ENCODE measurements at places on chromosomes 13 and 19.

DNA sequence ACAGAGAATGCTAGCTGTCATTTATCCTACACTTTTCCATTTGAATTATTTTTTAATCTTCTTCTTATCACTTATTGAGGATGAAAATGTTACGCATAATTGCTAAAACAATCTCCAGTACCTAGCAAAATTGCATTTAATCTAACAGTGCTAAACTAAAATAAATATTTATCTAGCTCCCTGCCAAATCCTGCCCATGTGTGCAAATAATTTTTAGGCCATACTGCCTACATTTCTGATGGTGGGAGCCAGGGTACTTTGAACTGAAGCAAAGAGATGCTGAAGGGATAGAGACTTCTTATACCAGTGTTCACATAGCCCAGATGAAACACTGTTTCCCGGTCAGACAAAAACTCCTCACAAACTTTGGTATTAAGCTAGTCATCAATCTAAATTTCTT is 1268.7 kb upstream of the PCDH20 start:
- no peak for DNase-seq

GRCh38 chr19:33385956-33386355 is 12.4 kb downstream of the CEBPG start:
- DNase-seq: no peak

DNA sequence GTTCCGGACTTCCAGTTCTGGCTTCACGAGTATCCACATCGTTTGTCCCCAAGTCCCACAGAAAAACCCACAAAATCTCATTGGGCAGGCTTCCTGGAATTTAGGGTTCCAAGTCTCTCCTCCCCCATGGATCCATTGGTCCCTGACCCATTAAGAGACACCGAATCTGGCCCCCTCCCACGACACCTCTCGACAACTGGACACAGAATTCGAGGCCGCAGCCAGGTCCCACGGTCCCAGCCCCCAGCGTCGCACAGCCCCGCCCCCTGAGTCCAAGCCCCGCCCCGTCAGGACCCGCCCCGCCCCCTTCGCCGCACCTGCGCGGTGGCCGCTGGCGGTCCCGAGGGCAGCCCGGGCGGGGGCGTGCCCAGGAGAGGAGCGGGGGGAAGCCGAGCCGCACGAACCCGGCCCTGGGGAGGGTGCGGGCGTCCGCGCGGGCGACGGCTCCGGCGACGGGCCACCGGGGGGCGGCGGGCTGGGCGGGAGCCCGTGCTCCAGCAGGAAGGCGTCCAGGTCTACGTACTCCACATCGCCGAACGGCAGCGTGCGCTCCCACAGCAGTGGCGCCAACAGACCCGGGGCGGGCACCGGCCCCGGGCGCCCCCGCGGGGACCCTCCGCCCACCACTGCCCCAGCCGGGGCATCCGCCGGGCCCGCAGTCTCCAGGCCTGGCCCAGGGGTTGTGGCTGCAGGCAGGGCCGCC is 1.8 kb downstream of the DBP start:
- peak; percentile 68 for DNase-seq

DNA sequence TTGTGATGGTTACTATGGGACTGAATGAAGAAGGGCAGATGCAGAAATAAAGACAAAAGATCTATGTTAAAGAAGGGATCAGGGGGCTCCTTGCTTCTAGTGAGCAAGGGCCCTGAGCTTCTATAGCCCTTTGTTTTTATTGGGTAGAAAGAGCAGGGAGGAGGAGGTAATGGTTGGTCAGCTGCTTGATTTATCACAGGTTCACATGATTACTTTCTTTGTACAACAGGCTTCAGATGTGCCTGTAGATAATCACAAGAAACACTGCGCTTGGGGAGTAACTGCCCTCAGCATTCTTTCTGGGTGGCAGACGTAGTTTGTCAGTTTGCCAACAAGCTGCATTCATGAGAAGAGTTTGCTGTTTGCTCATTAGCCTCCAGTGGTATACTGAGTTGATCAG is 4.8 kb upstream of the ZNF439 start:
- DNase-seq: no peak

DNA sequence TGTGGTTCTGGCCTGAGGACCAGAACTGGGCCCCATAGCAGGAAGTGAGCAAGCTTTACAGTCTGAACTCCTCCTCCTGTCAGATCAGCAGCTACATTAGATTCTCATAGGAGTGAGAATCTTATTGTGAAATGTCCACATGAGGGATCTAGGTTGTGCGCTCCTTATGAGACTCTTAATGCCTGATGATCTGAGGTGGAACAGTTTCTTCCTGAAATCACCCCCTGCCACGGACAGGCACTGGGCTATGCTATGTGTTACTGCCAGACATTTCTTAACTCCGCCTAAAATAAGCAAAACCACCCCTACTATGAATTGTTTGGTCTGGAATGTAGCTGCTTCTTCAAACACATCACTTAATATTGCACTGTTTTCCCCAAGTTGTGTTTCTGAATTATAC is 4.6 kb downstream of the FBXL3 start:
- no peak for DNase-seq

- no peak for DNase-seq
Observed at GRCh38 chr13:99345345-99345744, 38.1 kb upstream of the GPR183 start.

DNA sequence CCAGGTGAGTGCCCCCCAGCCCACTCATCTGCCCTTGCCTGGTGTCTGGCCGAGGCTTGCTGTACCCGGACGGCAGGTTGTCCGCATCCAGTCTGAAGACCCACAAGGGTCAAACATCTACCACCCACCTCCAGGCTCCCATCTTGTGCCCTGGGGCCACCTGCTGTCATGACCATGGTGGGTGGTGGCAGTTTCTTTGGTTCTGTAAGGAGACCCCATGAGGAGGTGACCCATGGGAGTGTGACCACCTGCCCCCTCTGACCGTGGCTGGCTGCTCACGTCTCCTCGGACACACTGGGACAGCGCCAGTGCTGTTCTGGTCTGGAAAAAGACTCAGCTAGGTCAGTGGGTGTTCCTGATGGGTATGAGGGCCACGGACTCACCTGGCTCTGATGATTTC is 93.9 kb downstream of the TEX29 start:
- no peak for DNase-seq

- DNase-seq: no peak
Observed at GRCh38 chr13:45575830-45576180, 39.7 kb downstream of the ERICH6B start.

- no peak for DNase-seq
Observed at GRCh38 chr13:52160506-52160905, 1.1 kb upstream of the NEK3 start.

- no peak for DNase-seq
Observed at GRCh38 chr13:97542102-97542685, 108.2 kb downstream of the RAP2A start.

GRCh38 chr19:18878858-18879578 is 16.9 kb downstream of the CERS1 start:
- DNase-seq: no peak

GRCh38 chr19:17527326-17527725 is 15.9 kb downstream of the PGLS start:
- DNase-seq: no peak

DNA sequence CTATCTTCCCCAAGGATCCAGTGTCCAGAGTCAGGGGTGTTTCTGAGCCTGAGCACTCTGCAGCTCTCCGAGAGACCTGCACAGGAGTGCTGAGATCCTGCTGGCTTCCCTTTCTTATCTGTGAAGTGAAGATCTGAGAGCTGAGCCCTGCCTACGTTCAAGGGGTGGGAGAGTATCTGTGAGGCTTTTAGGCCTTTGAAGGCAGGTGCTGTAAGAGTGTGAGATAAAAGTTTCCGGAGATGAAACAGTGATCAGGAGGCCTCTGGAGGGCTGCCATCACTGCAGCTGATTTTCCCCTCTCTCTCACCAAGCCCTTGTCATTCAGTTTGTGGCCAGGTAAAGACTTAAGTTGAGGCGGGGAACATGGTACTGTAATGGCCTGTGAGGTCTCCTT is 83.1 kb downstream of the AKAP11 start:
- no peak for DNase-seq

DNA sequence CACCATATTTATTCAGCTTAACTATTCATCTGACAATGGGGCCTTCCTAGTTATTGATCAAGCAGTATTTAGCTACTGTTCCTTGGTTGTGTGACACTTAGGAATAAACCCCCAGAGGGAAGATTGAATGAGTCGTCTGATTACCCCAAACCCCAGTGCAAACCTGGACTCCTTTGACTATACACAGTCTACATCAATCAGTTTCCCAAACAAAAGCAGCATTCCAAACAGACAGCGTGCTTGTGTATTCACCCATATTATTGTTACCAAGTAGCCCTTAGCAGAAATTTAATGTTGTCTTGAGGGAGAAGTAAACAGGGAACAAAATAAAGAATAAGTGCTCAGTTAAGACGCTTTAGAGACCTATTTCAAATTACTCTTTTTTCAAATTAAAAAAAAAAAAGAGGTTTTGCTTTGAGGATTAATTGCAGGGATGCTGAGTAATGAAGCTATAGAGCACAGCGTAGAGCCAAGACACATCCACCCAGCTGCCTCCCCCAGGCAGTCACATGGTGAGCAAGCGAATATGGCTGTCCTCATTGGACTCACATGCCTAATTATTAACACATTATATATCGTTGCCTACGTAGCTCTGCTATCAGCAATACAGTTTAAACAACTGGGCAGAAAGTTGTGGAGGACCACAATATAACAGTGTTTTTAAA is 14.7 kb upstream of the B3GLCT start:
- no peak for DNase-seq

- DNase-seq: no peak
Observed at GRCh38 chr13:39047560-39047959, 9.3 kb downstream of the NHLRC3 start.

DNA sequence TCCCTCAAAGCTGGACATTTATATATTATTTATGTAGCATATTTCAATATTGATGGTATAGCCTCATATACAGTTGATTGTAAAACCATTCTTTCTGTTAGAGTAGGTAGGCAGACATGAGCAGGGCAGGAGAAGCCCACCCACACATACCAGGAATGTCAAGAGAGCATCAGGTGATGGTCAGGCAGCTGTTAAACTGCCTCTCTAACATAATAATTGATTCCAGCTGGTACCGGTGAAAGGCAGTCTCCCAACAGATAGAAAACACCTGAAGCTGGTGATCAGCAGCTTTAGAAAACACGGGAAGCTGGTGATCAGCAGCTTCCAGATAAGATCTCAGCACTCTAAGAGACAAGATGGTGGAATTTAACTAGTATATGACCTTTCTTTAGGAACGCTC is 132.9 kb downstream of the SLITRK6 start:
- DNase-seq: no peak

GRCh38 chr13:27263438-27263837 is 7.2 kb upstream of the RASL11A start:
- no peak for DNase-seq

- no peak for DNase-seq
Observed at GRCh38 chr19:44634785-44635184, 8.9 kb upstream of the PVR start.

Data from stimulated activated CD8-positive, alpha-beta memory T cell treated with anti-CD3 and anti-CD28 coated beads, Interleukin-15, amount 100 ng/mL, for 24 hours (primary cell).